ENCODE measurements at places on chromosomes 2 and 18.
A peak's percentile ranks its signal among the peaks of the same experiment; 100 is the strongest.

DNA sequence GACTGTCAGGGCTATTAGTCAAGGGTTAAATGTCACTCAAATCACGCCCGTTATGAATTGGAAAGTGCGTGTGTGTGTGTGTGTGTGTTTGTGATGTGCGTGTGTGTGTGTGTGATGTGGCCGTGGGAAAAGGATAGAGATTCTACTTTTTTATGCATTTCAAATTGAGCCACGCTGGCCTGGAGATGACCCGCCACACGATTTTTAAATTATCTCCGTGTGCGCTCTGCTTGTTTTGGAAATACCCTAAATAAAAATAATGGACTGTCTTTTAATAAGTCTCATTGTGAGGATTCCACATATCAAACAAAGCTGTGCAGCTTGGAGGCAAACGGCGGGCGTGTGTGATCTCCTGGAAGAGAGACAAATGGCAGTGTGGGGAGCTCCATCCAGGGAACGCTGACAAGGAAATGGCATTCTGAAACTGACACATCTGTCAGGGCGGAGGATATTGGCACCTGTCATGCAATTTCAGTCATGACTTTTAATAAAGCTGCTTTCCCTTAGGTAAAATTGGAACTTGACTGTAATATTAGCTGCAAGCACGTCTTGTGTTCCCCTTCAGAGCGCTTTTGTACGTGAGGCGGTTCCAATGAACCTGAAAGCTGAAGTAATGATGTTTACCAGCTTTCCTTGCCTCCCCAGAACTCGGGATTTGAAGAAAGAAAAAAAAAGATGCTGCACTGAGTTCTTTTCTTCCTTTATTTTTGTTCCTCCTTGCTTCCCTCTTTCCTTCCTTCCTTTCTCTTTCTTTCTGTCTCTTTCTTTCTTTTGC is 381.8 kb upstream of the SMIM21 start:
- no peak for DNase-seq

DNA sequence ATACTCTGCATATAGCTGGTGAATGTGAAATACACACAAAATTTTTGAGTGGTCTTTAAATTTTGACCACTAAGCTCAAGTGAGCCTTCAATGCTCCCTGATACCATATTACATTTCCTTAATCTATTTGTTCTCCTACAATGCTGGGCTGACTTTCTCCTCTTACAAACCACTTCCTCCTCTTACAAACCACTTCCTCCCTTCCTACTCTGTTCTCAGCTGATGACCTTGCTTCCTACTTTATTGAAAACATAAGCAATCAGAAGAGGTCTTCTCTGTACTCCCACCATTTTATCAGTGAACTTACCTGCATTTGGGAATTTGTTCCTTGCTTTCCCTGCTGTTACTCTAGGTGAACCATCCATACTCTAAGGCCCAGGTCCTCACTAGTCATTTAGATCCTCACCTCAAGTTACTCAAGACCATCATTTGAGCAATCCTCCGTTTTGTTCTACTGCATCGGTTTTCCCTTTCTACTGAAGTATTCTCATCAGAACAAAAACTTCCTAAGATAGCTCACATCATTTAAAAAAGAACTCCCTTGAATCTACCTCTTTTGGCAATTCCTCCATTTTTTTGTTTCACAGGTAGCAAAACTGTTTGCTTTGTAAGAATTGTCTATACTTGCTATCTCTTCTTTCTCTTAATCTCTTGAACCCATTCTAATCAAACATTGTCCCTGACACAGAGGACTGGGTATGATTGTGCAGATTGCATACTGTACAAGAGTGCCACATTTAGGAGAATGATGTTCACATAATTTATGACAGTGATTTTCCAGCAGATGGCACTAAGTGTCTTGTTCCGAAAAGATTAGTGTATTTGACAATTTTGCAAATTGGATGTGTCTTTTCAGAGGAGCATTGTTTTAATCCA is 96.5 kb downstream of the EPB41L5 start:
- DNase-seq, result peak; percentile 49

DNA sequence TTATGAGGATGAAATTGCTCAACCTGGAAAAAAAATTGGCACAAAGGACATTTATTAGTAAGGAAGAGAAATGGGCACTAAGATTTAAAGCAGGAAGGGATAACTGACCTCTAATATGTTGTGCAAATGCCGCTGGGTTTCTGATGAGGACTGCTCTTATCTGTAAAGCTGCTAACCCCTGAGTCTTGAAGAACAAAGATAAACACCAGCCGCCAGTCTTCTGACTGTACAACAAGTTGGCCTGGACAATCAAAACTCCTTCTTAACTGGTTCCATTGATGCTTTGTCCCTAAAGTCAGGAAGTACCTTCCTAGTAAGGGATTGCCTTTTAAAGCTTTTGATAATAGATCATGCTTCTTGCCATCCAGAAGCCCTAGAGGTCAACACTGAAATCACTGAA is 301.8 kb downstream of the TRIB2 start:
- DNase-seq, result no peak

- DNase-seq, result no peak
These were observed 14.6 kb upstream of the TNS1 start for GRCh38 chr2:218017211-218018053.

DNA sequence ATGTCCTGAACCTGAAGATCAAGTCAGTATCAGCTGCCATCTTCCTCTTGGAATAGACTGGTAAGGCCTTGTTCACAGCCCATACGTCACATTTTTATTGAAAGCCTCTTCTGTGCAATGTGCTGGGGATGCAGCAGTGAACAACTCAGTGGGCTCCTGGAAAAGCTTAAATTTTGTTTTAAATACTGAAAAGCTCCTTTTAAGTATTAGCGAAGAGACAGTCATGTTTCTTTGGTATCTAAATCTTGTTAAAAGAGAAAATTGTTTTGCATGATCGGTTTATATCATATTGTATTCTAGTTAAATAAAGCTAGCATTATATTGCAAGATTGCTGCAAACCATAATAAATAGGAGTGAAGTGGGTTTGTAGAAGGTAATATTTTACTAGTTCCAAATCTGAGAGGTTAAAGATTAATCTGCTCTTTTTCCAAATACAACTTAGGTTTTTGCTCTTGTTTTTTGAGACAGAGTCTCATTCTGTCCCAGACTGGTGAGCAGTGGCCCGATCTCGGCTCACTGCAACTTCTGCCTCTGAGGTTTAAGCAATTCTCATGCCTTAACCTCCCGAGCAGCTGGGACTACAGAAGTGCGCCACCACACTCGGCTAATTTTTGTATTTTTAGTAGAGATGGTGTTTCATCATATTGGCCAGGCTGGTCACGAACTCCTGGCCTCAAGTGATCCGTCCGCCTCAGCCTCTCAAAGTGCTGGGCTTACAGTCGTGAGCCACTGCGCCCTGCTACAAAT is 1.6 kb upstream of the RMDN2 start:
- DNase-seq, result no peak

DNA sequence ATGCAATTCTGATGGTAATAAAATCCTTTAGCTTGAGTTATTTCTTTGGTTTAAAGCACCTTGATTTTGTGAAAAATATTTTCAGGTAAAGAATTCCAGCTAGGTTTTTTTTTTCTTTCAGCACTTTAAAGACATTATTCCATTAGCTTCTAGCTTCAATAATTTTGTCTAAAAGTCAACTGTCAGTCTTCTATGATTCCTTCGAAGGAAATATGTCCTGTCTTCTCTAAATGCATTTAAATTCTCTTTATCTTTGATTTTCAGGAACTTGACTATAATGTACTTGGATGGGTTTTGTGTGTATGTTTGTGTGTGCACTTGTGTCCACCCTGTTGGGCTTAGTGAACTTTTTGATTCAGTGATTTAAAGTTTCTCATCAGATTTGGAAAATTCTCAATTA is 4.7 kb downstream of the LONRF2 start:
- DNase-seq, result no peak

- DNase-seq, result no peak
These were observed 42.1 kb upstream of the GLS start for GRCh38 chr2:190838492-190838910.

GRCh38 chr2:36356298-36356989 is 866 bp downstream of the CRIM1 start:
- no peak for DNase-seq

DNA sequence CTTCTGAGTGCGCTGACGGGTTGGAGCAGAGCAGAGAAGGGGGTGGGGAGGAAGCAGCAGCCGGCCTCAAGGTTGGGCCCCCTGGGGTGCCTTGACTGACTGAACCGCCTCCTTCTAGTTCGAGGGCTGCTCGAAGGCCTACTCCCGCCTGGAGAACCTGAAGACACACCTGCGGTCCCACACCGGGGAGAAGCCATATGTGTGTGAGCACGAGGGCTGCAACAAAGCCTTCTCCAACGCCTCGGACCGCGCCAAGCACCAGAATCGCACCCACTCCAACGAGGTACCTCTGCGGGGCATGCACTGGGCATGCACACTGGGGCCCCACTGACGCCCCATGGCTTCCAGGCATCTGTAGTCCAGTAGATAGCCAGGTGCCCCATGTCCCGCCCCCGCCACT is 246.9 kb downstream of the GLI2 start:
- no peak for DNase-seq
